ENCODE measurements at places on chromosomes 16 and 17.

- DNase-seq: no peak
Measured at GRCh38 chr17:40097931-40098845, 2.2 kb downstream of the NR1D1 start.

DNA sequence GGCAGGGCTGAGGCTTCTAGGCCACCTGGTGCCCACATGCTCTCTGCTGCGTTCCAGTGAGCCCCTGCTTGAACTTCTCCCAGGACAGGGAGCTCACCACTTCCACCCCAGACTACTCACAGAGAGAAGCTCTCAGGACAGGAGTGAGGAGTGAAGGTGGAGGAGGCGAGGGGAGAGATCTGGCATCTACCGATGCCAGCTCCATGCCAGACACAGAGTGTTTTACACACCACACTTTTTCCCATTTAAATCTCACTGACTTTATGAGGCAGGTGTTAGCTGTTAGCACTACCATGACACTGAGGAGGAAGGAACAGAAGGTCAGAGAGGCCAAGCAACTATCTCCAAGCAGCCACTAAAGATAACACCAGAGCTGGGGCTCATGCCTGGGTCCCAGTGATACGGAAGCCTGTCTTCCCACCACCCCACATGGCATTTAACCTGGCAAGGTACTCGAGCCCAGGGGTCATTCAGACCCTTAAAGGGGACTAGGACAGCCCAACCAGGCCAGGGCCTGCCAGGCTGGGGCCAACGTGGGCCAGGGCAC lies 6.8 kb downstream of the FAM83G start:
- no peak for DNase-seq

GRCh38 chr17:82693168-82693867 lies 5.2 kb downstream of the RAB40B start:
- no peak for DNase-seq

- no peak for DNase-seq
Measured at GRCh38 chr17:60248618-60249289, 99.0 kb downstream of the CA4 start.

- no peak for DNase-seq
Measured at GRCh38 chr17:82287868-82288801, 14.6 kb upstream of the CSNK1D start.

DNA sequence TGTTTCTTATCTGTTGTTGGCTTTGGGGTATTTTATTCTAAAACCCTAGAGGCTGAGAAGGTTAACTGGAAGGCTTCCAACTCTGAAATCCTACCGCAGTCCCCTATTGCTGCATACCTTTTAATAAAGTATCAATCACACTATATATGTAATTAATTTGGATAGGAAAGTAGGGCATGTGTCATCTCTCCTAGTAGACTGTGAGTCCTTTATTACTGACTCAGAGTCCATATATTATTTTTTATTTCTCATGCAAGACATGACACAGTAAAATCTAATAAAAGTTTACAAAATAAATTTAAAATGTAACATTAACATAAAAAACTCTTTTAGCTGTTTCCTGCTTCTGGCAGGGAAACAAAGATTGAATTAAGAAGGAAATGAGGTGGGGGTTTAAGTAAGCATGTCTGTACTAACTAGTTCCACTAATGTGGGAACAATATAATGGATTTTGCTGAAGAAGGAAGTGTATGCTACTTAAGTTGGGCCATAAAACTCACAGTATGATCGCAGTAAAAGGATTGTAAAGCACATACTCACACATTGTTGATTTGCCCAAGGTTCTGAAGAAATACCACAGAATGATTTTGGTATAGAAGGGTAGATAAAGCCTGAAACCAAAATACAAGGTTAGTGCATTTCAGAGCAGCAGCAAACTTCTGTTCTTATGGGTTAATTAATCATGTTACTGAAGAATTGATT lies 97.6 kb upstream of the HLF start:
- DNase-seq: no peak

DNA sequence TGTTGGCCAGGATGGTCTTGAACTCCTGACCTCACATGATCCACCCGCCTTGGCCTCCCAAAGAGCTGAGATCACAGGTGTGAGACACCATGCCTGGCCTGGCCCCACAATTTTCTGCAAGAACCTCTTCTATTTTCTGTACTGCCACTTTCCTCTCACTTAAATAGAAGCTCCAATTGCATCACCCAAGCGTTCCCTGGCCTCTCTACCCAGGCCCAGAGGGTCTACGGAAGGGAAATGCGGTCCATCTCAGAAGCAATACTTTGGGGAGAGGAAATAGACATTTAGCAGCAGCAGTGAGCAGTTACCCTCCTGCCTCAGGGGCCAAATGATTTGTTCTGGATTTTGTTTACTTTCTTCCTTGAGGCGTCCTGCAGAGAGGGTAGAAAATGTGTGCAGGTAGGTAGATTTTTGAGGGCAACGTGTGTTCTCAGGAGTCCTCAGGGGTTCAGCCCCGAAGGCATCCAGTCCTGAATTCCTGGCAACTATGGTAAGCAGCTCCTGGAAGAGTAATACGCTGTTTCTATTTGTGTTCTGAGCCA lies 11.0 kb downstream of the SLC6A4 start:
- no peak for DNase-seq

- peak; percentile 49 for DNase-seq
Measured at GRCh38 chr16:3020604-3021448, 658 bp downstream of the TNFRSF12A start.

GRCh38 chr17:4172356-4172755 lies 29.4 kb downstream of the CYB5D2 start:
- no peak for DNase-seq

DNA sequence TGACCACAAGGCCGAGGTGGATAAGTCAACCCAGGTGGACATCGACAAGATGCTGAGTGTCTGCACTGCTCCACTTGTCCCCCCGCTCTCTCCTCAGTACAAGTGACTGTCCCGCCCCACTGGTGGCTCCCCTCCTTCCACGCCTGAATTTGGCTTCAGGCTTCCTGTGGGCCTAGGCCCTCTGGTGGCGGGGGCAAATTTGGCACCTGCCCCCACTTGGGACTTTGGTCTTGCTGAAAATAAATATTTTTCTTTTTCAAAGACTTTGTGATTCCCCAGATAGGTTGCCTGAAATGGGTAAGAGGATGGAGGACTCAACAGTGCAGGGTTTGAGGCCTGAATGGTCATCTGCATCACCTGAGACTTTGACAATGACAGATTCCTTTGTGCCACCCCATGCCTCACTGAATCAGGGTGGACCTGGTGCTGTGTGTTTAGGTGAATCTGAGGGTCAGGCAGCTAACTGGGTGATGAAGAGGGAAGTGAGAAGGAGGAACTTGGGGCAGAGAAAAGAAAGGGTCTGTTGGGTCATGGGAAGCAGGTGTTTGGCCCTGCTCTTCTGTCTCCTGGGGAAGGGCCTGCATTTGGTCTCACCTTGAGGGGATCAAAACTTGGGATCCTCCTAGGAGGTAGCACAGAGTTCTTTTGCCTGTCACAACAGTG lies 2.0 kb downstream of the C16orf86 start:
- no peak for DNase-seq

DNA sequence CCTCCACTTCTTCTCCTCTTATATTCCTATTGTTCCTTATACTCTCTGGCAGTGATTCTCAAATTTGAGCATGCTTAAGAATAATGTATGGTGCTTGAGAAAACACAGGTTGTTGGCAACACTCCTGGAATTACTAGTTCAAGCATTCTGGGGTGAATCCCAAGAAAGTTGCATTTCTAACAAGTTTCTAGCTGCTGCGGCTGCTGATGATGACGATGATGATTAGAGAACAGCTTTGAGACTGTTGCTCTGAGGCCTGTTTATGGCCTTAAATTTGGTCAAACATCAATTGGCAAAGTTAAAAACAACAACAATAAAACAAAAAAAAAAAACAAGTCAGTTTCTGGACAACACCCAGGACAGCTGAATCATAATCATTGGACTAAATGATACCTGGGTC lies 961.9 kb downstream of the CDH11 start:
- DNase-seq: no peak

Measured in stimulated activated CD8-positive, alpha-beta memory T cell treated with anti-CD3 and anti-CD28 coated beads, Interleukin-4, amount 100 ng/mL, for 1 hour (primary cell).